ENCODE measurements at places on chromosomes 1 and 21.

GRCh38 chr1:178134061-178134460 lies 40.2 kb downstream of the RASAL2 start:
- DNase-seq: no peak

DNA sequence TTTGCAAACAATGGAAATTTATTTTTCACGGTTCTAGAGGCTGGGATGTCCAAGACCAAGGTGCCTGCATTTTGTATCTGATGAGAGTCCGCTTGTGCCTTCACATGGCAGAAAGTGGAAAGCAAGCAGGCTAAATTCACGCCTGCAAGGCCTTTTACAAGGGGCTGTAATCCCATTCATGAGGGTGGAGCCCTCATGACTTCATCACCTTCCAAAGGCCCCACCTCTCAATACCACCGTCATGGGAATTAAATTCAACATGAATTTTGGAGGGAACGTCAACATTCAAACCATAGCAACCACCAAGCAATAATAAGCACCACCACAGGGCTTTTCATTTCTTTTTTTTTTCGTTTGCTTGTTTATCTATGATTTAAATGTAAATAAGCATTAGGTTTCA lies 115.3 kb downstream of the C1orf21 start:
- DNase-seq: no peak

DNA sequence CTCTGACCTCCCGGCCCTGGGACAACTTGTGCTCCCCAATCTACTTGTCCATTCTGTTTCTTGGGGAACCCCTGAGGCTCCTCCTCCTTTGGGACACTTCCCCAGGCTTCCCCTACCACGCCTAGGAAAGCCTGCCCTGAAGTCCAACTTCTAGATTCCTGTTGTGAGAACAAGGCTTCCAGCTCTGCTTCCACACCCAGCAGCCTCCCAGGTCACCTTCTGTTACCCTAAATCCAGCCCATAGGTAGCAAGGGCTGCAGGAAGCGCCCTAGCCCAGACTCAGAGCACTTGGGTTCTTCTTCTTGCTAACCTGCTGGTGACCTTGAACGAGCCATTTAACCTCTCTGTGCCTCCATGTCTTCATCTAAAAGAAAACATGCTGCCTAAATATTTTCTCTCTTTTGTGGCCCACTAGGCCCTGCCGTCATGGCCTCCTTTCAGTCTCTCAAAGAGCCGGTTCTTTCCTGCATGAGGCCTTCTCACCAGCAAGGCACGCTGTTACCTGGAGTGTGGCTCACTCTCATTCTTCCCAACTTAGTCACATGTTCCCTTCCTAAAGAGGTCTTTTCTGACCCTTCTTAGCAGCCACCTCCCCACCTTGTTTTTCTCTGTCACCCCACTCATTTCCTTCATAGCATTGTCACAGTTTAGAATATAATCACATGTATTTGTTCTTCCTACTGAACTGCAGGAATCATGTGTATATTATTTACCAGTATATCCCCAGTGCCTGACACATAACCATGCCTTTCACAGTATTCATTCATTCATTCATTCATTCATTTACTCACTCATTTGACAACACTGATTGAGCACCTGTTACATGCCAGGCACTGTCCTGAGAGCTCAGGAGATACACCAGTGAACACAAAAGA lies 1.4 kb downstream of the CAPN2 start:
- DNase-seq: no peak

DNA sequence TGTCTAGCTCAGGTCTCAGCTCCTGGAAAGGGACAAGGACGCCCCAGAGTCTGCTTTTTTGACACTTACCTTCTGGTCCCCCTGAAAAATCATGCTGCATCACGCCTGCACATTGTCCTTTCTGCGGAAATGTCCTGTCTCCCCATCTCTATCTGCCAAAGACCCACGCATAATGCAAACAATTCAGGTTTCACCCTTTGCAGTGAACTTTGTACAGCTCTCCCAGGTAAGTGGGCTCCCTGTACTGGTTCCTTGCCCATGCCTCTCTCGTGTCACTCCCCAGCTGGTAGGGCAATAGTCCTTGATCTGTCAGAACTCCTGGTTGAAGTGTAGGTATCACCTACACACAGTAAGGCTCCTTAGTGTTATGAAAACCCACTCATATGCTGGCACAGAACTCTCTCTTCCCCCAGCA lies 102.9 kb upstream of the IRF2BP2 start:
- DNase-seq: no peak

GRCh38 chr1:32763221-32763620 lies 53.9 kb downstream of the YARS1 start:
- no peak for DNase-seq

DNA sequence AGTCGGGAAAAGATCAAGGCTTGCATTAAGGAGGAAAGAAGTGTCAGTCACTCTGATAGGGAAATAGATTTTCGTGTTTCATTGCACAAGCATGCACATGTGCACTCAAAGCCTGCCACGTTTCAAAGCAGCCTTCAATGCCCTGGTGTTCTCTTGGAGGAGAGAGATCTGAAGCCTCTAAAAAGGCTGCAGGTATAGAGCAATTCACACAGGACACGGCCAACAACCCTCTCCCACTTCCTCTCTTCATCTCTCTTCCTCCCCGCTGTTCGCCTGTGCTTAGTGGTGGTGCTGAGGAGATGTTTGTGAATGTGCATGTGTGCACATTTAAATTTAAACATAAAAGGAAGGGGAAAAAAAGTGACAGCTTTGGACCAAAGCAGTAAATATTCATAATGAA lies 117.7 kb downstream of the NUF2 start:
- no peak for DNase-seq

DNA sequence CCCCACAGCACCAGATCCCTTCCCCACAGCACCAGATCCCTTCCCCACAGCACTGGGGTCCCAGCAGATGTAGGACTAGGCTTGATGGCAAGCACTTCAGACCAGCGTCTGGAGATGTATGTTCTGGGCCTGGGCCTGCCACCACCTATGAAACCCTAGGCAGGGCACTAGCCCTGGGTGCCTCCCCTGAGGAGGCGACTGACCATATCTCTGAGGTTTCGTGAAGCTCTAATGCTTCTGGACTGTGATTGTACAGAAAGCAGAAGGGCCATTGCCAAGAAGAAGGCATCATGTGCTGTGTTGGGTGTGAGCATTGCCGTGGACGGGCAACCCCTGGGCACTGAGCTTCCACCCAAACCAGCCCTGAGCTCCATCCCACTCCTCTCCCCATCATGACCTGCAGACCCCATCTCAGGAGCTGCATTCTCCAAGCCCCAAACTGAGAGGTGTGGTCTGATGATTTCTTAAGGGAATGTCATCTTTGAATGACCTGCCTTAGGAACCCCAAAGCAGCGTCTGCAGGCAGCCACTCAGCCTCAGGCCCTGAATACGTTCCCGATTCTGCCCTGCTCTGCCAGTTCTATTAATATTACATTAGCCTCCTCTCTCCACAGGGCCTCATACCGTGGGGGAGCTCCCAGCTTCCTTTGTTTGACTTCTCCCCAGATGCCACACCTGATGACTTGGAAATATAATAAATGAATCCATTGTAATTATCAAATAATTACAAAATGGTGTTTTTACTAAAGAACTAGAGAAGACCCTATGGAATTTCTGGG lies 163.4 kb downstream of the TRIM33 start:
- DNase-seq: no peak

DNA sequence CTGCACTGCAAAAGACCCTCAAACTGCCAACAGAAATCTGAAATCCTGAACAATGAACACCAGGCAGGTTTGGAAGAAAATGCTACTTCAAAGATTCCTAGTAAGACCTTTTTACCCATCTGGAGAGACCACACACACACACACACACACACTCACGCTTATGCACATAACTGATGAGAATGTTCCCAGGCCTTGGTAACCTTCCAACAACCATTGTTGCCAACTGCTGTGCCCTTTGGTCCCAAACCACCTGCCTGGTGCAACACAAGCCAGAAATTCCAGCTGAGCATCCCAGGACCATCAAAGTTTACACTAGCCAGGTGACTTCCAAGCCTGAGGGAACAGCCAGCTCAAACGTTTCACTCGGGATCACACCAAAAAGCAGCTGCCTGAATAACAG lies 56.9 kb downstream of the SEC16B start:
- no peak for DNase-seq

GRCh38 chr21:38329162-38329561 lies 72.4 kb downstream of the KCNJ15 start:
- DNase-seq: no peak

- DNase-seq: no peak
Observed at GRCh38 chr1:155499953-155500639, 62.5 kb downstream of the ASH1L start.

DNA sequence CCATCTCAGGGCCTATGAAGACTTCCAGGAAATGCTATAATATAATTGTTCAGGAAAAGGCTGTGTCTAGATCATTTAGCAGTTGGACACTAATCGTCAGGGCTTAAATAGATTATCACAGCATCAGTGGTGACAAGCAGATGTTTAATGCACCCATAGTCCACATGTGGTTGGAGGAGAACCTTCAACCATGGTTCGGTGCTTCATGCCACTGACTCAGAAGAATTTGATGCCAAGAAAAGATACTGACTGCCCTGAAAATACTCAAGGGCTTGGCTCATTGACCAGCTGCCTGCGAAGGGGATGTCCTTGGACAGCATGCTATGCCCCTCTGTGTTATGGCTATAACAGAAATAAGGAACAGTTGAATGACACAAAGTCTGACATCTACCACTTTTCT lies 175.7 kb downstream of the HHIPL2 start:
- DNase-seq: no peak

- no peak for DNase-seq
Observed at GRCh38 chr1:220966881-220967611, 87.8 kb downstream of the HLX start.

- no peak for DNase-seq
Observed at GRCh38 chr1:228281631-228282328, 73.9 kb downstream of the OBSCN start.

DNA sequence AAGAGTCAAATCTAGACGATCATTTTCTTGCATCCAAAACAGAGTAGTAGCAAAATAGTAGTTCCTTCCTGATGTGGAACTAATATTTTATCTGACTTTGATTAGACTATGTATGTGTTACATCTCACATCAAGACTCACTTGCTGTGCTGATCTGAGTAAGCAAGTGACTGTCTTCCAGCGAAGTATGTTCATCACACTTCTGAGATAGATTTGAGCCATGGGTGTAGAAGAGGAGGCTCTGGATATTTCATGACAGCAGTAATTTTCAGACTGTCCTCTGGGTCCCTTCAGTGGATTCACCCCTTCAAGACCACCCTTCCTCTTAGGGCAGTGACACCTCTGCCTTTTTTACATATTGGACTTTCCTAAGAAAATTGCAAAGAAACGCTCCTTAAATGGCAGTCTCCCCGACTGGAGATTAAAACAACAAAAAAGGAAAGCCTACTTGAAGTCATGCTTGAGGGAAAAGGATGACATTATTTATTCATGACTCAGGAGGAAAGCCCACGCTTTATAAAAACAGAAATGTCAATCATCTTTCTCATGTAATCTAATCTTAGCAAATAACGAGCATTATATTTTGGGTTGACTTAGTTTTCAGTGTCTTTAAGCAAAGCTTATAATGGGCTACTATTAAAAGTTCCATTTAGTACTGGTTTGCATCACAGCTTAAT lies 22.8 kb downstream of the ATP1B1 start:
- no peak for DNase-seq

DNA sequence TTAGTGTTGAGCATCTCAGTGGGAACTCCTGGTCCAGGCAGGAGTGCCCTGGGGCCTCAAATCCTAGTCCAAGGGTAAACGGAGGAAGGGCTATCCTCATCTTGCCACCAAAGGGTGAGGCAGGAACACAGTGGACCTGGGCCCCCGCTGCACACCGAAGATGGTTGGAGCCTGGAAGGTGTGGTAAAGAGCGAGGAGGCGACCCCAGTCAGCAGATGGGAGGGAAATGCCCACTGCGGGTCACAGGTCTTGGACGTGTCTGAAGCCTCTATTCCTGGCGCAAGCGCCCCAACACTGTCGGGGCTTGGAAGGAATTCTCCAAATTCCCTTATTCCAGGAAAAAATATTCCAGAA lies 38.5 kb upstream of the SYNC start:
- DNase-seq: no peak

GRCh38 chr1:220511785-220512184 lies 16.2 kb upstream of the MARK1 start:
- no peak for DNase-seq

DNA sequence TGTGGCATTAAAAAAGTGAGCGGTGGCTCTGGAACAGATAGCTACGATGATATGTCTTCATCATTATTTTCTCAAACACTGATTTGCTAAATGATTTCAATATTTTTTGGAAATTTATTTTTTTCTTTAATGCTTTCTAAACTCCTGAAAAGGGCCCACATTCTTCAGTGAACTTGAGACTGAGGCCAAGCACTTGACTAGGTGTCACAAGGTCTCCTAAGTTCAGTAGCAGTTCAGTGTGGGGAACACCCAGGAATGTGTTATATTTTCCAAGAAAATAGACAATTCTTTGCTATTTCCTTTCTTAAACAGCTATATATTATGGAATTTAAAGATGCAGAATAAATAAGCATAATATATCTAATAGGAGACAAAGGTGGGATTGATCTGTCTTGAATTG lies 850.9 kb downstream of the USP25 start:
- DNase-seq: no peak

DNA sequence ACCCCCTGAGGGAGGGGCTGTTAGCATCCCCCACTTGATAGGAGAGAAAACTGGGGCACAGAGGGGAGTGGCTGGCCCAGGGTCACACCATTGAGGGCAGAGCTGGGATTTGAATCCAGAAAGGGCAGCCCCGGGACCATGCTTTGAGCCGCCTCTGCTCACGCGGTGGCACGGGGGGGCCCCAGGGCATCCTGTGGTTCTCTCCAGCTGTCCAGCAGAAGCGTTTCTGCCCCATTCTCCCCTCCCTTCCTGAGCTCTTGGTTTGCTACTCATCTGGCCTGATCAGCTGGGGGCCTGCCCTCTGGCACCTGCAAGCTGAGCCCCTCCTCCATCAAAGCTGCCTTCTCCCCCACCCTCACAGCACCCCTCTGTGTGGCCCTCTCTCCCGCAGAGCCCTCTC lies 37.5 kb downstream of the FBXO2 start:
- DNase-seq: no peak

Measured in thoracic aorta (tissue), 2 donors.